ENCODE measurements at places on chromosomes 12 and 14.

GRCh38 chr12:81809113-81809777 is 50.1 kb upstream of the PPFIA2 start:
- no peak for DNase-seq

DNA sequence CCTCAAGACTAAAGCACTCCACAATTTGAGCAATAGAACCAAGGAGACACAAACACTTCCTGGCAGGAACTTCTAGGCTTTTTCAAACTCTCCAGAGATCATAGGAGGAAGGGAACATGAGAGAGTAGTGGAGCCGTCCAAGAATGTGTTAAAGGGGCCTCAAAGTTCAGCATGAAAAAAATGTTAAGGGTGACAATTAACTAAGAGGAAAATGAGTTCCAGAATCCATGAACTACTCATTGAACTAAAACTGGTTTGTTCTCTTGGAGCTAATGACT is 122.0 kb downstream of the WIF1 start:
- DNase-seq = no peak

DNA sequence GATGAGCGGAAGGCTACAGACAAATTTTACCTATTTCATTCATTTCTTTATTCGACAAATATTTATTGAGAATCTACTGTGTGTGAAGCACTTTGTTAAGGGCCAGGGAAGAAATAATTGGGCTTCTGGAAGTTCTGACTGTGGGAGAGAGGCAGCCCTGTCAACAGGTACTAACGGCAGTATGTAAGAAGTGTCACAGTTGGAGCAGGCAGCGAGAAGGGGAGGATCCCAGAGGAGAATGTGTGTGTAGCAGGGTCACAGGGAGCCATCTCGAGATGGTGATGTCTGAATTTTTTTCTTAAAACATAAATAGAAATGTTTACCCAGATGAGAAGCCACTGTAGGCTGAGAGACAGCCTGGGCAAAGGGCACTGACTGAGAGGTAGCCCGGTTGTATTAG is 163.3 kb upstream of the SLC38A2 start:
- no peak for DNase-seq

GRCh38 chr12:129964826-129965457 is 61.1 kb upstream of the TMEM132D start:
- no peak for DNase-seq

DNA sequence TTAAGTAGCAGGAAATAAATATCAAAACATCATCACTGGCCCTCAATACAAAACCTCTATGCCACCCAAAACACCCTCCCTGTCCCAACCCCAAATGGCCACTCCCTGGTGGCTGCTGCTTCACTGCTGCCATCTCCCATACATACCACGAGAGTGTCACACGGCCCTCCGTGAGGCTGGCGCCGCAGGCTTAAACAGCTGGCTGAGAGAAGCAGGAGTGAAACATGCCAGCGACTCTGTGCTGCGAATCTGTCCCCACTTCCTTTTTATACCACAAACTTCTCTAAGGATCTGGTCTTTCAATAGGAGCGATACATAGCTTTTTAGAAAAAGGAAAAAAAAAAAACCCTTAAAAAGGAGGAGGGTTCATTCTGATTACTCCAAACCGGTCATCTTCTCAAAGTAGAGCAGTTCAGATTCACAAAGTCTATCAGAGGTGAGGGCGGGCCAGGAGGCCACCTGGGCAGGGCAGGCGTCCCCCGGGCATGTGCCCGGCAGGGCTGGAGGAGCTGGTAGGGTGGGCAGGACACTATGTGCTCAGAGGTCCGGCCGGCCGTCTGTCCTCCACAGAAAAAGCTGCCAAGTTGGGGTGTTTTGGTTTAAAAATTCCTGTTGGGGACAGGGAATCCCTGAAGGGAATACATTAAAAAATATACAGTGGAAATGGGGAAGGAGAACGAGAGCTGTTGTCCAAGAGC is 26.5 kb downstream of the MAX start:
- no peak for DNase-seq

DNA sequence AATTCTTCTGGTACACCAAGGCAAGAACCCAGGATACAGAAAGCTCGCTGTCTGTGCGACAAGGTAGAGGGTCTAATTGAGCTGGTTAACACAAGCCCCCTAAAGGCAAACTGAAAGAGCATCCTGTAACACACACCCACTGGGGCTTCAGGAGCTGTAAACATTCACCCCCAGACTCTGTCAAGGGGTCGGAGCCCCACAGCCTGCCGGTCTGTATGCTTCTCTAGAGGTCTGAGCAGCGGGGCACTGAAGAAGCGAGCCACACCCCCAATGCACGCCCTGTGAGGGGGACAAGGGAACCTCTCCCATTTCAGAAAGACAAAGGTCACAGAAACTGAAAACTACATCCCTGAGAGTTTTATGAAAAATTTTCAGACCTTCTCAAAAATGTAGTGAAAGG is 1.3 kb upstream of the IPO8 start:
- DNase-seq = no peak

GRCh38 chr14:33014710-33015109 is 76.0 kb downstream of the NPAS3 start:
- DNase-seq = no peak

- no peak for DNase-seq
These were observed 9.8 kb downstream of the TTC9 start for GRCh38 chr14:70651522-70651921.

GRCh38 chr12:2212537-2212936 is 159.8 kb downstream of the CACNA1C start:
- DNase-seq = no peak

DNA sequence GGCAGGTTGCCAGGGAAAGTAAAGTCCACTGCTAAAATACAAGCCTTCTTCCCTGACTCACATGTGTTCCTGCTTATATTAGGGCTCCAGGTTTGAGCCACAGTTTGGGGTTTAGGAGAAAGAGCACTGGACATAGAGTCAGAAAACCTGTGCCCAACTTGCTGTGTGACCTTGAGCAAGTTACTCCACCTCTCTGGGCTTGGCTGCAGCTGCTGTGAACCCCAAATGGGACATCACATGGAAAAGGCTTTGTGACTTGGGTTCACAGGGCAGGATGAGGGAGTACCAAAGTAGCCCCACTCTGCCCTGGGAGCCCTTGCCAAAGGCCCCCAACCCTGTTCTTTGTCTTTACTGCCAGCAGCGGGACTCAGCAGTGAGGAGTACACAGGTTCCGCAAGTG is 79.0 kb upstream of the NOS1 start:
- DNase-seq = no peak

DNA sequence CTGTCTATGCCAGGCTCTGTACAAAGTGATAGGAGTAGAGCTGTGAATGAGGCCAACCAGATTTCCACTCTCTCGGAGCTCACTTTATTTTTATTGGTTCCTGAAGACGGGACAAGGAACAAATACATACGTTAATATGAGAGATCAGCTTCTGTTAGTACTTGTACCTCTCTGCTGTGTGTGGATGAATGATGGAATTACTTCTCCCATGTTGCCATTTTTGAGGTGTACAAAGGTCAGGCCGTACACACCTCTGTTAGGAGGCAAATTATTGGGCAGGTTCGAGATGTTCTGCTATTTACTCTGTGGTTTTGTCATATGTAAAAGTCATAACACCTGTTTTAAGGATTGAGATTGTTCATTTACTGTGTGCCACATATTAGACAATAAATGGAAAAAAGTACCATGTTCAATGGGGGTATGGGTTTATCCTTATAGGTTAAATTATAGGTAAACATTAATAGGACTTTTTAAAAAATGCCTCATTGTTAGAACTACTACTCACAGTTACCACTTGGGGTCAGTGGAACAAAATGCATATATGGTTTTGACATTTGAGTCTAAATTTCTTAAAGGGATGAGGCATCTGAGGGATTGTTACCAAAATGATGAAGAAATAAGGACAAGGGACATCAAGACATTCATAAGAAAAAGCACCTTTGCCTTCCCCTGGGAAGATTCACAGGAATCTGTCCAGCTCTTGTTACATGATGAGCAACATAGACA is 26.9 kb downstream of the WBP11 start:
- DNase-seq = no peak

DNA sequence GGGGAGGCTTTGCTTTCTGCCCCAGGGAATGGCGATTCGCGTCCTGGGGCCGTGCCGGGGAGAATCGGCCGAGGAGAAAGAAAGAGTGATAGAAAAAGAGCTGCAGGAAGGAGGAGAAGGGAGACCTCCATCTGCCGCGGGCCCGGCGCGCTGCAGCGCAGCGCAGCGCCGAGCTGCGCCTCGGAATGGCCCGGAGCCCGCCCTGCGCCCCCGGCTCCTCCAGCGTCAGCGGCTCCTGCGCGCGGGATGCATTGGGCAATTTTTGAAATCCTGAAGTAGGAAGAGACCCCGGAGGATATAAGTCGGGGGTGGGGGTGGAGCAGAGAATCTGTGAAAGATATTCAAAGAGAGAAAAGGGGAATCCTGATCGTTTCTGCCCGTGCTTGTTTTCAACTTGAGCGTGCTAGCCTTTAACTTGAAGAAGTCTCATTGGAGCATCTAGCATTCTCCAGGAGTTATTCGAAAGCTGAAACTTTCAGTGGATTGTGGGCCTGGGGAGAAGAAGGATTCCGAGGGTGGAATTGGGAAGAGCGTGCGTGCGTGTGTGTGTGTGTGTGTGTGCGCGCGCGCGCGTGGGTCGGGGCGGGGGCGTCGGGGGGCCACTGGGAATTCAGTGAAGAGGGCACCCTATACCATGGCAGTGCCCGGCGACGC is 441 bp downstream of the PDE3A start:
- DNase-seq = no peak

- DNase-seq = no peak
These were observed 128.2 kb downstream of the GRIP1 start for GRCh38 chr12:66550626-66551025.

DNA sequence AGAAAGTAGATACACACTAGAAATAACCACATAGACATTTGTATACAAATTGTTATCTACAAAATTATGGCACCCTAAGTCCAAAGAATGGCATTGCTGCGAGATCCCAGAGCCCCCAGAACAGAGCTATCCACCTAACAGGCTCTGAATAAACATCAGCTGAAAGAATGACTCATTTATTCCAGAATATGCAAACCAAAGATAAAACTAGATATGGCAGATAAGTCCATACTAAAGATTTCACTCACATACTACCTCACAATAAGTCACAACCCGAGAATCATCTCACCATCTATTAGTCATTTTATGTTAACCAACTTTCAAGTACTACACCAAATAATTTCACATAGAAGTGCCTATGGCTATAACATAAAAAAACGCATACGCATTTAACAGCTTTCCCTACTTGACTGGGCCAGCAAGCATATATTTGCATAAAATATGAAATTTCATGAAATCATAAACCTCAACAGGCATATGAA is 5.6 kb downstream of the CNIH1 start:
- no peak for DNase-seq

DNA sequence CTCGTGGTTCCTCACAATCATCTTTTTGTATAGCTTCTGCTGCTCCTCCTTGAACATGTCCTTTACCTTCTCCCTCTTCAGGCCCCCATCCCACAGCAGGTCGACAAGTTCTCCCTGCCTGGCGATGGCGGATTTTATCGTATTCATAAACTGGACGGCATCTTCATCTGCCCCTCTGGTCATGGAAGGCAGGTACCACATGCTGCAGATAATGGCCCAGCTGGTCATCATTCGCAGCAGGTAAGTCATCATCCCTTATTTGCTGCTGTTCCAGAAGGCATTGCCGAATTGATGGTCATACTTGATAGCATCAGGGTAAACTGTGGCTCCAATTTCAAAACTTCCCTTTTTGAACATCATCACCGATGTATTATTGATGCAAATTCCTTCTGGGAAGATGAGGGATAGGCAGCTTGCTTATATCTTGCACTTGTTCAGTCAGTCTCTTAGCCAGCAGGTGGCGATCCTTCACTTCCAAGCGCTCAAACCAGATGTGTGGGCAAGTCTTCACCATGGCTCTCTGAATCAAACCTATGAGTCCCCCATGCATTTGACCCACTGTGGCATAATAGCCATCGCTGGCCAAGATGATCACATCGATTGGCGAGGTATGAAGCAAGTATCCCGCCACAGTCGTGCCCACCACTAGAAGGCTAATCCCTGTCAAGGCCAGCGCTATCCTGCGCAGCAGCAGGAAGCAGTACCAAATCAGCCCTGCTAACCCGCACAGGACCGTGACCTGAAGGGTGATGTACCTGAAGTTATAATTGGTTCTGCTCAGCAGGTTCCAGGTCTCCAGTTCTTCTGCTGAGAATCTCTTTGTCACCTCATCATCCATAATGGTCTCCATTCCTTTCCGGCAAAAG is 381.5 kb upstream of the STXBP6 start:
- peak; percentile 13 for DNase-seq

DNA sequence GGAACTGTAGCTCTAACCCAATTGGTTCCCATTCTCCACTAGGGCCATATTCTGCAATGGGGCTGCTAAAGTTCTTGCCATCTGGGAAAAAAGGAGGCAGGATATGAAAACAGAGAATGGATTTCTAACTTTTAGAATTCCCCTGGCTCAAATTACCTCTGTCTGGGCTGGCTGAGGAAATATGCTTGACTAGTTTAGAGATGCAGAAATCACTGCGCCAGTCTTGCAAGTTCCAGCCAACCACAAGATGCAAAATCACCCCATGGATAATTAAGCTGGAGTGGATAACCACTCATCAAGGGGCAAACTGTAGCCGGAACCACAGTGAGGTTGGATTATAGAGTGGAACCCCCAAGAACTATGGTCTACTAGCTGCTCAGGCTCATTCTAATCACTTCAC is 126.3 kb downstream of the RALGAPA1 start:
- no peak for DNase-seq

- DNase-seq = no peak
These were observed 1.1 kb downstream of the KITLG start for GRCh38 chr12:88579161-88579517.

GRCh38 chr14:55416866-55417265 is 5.2 kb upstream of the ATG14 start:
- no peak for DNase-seq

DNA sequence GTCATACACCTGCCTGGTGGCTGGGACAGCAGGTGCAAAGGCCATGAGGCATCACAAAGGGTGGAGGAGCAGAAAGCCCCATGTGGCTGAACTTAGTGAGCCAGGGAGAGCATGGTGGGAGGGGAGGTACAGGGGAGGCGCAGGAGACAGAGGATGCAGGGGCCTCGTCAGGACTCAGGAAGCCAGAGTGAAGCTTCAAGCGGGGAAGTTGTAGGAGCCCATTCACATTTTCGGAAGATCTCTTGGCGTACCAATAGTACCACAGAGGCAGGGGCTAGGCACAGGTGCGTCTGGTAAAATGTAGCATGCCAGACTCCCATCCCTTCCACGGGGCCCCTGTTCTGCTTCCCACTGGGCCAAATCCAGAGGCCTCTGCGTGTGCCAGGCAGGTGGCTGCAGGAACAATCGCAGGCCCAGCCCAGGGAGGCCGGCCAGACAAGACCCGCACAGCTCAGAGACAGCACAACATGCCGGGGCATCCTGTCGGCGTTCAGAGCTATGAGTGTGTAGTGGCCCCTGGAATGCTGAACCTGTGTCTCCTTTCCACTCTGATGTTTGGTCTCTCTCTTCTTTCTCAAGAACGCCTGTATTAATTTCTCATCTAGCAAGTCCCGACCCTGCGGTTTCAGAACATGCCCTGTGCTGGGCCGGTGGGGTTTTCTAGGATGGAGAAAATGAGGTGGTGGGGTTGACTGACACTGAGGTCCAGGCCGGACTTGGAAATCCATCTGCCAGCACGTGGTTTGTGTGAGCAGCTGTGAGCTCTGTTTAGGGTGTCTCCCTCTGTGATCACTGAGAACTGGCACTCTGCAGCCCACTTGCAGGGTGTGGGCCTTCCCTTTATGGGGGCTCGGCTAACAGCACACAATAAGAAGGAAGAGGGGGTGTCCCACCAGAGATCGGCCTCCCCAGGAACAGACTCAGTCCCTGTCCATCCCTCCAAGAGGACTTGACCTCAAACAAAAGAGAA is 5.5 kb upstream of the TMEM132D start:
- DNase-seq = no peak

All from DND-41 (cell line).